ENCODE measurements at places on chromosomes 1 and 21.

DNA sequence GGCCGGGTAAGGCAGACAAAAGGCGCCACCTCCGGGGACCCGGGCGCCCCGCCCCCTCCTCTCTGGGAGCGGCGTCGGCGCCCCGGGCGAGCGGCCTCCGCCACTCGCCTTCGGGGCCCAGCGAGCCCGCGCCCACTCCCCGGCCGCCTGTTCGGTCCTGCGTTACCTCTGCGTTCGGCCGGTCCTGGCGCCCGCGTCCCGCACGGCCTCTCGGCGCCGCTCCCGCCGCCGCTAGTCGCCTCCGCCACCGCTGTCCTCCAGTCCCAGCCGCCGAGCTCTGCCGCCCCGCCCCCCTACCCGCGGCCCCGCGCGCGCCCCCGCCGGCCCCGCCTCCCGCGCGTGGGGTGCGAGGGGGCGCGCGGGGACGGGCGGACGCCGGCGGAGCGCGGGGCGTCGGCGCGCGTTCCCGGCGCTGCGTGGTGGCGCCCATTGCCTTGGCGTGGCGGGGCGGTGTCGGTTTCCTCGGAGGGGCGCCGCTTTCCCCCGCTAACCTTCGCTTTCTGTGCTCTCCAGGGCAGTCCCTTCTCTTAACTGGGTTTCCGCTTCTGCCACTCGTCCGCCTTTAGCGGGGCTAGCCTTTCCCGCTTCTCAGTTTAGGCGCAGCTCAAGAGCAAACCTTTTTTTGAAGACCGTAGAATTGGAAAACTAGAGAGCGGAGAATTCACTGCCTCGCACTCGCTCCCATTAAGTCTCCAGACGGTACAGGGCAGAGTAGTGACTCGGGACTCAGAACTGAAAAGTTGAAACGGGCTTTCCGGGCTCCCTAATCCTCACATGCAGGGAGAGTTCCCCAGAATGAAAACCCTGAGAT is at the start of gene HP1BP3:
TSS of gene HP1BP3 (minus strand) at position 279 of the 811 bp plus-strand sequence. CDS start 6,867 bp downstream, outside the sequence.
- DNase-seq: peak; percentile 54

GRCh38 chr1:207430602-207431001 is 23.5 kb upstream of the CR2 start:
- DNase-seq: no peak

GRCh38 chr1:83691953-83692500 is 306.9 kb downstream of the TTLL7 start:
- DNase-seq: no peak

DNA sequence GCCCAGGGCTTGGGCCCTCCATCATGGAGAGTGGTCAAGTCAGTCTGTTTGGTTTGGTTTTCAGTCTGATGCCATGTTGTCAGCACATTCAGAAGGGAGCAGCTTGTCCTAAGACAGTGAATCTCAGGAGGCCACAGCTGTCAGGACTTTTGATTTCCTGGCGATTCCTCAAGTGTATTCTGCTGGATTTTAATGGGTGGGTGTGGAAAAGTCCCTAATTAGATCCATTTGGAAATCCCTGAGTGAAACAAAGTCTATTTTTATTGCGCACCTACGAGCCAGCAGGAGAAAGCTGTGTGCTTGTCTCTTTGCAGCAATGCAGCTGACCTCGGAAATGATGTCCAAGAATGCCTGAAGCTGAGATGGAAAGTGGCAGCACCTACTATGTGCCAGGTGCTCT is 21.6 kb upstream of the FHAD1 start:
- no peak for DNase-seq

- no peak for DNase-seq
Observed at GRCh38 chr1:98072047-98072446, 151.2 kb upstream of the DPYD start.

- DNase-seq: no peak
Observed at GRCh38 chr1:89888480-89889322, 67.9 kb downstream of the LRRC8D start.

GRCh38 chr21:44932408-44933181 is 7.2 kb upstream of the SLX9 start:
- DNase-seq: no peak

- DNase-seq: no peak
Observed at GRCh38 chr1:31607360-31607759, 10.1 kb upstream of the HCRTR1 start.

GRCh38 chr1:242641461-242641860 is 117.0 kb upstream of the PLD5 start:
- no peak for DNase-seq

- no peak for DNase-seq
Observed at GRCh38 chr1:231393668-231394067, 28.4 kb downstream of the EGLN1 start.

Measured in NCI-H1436 (cell line).